ENCODE measurements at places on chromosomes 7 and 10.

DNA sequence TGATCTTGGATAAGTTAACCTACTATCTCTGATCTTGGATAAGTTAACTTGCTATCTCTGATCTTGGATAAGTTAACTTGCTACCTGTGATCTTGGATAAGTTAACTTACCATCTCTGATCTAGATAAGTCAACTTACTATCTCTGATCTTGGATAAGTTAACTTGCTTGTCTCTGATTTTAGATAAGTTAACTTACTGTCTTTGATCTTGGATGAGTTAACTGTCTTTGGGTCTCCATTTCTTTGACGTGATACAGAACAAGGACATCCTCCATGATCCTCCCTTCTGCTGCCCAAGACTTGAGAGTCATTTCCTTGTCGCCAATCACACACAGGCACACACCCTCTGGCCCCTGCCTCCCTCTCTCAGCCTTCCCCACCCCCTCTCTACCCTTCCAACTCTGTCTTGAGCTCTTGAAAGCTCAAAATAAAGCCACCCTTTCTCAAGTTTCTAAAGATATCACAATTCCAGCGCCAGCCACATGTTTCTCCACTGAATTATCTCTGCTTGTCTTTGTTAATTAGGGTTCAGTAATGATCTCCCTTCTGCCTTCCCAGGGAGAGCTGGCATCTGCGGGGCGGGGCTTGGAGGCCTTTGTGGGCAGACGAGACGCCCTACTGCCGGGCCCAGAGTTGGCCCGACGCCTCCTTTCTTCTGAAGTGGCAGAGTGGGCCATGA is 85.1 kb upstream of the GTF2I start:
- no peak for DNase-seq

- no peak for DNase-seq
Measured at GRCh38 chr10:132927824-132928223, 14.5 kb downstream of the CFAP46 start.

- peak; percentile 81 for DNase-seq
Measured at GRCh38 chr7:6317797-6318438, 45.5 kb upstream of the CYTH3 start.

- no peak for DNase-seq
Measured at GRCh38 chr10:8297107-8297506, 242.6 kb downstream of the GATA3 start.

DNA sequence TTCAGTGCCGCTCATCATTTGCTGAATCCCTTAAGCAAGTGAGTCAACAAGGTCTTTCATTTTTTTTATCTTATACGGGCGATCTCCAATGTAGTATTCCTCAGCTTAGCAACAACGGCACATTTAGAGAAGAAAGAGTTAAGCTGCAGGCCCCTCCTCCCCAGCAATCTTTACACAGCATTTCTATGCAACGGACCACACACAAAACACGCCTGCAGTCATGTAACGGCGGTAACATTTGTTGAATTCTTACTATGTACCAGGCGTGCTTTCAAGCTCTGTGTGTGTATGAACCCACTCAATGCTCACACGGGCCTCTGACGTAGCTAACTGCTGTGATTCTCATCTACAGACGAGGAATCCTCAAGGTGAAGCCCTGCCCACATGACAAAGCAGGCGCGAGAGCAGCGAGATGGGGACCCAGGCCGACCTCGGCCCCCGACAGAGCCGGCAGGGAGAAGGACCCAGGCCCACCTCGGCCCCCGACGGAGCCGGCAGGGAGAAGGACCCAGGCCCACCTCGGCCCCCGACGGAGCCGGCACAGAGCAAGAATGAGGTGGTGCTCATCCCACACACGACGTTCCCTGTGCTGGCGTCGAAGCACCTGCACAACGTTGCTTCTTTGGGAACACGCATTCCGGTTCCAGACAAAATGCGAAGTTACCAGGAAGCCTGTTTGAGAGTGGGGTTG is 240.7 kb downstream of the ZMYND11 start:
- no peak for DNase-seq

DNA sequence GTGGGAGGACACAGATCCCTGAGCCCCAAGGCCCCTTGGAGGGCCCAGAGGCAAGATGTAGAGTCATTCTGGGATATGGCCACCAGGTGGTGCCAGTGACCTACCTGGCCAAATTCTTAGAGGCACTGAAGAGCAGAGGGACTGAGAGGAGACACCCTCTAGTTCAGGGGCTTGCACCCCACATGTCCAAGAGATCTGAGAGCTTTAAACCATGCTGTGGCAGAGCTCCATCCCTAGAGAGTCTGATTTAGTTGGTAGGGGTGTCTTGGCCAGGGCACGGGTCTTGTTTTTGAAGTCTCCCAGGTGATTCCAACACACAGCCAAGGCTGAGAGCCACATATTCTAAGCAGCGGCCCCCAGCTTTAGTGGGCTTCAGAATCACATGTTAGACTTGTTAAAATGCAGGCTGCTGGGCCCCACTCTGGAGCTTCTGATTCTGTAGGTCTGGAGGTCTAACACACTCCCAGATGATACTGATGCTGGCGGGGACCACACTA is 52.5 kb downstream of the PRF1 start:
- peak; percentile 59 for DNase-seq

DNA sequence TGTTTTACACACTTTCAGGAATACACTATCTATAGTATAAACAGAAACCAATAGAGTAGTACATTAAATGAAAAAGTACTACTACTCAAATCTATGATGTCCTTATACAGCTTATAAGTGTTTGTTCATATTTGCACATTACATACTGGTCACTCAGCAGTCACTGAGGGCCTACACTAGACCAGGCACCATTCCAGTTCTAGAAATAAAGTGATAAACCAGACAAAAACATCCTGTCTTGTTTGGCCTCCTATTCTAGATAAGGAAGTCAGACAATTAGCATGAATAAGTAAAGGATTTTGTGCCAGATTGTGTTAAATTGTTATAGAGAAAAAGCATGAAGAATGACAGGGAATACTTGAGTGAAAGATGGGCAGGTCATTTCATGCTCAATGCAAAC is 219.0 kb downstream of the CRPPA start:
- DNase-seq = no peak

- no peak for DNase-seq
Measured at GRCh38 chr7:55033236-55033846, 14.5 kb downstream of the EGFR start.

DNA sequence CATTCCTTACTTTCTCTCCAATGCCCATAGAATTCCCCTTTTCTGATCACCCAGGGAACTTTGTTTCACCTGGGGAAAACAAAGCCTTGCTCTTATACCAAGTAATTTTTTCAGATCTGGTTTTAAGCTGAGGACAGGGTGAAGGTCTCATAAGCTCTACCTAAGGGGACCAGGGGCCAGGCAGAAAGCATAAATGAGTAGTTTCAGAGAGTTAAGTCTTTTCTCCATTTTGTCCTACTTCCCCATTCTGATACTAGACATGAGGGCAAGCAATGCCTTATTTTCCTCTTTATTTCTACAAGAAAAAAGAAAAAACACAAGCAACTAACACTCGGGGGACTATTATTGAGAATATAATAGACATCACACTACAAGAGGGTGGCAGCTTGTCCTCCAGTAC is 2.9 kb downstream of the AKR1D1 start:
- DNase-seq = no peak

DNA sequence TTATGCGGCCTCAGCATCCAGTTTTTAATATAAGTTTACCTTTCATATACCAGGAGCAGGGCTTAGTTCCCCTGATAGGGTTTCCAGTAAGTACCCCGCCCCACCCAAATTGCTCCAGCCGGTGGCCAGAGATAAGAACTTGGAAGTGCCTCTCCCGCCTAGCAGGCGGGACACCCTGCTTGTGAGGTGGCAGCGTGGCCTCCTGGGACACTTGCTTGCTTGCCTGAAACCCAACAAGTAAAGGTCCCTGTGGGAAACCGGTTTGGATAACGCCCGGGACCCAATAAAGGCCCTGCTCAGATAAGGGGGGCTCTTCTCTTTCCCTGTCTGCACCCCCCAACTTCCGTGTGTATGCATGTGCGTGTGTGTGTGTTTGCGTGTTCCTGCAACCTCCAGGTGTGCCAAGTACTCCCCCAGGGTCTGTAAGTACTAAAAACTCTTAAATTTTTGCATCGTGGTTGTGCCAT is 154.3 kb downstream of the ARHGAP21 start:
- DNase-seq = no peak

GRCh38 chr7:127380479-127380878 is 12.0 kb downstream of the ZNF800 start:
- no peak for DNase-seq

GRCh38 chr10:23694446-23694920 is 255.6 kb downstream of the OTUD1 start:
- DNase-seq = peak; percentile 11
